ENCODE measurements at places on chromosomes 12 and 14.
A peak's percentile ranks its signal among the peaks of the same experiment; 100 is the strongest.

GRCh38 chr12:98416845-98417244, 98.5 kb upstream of the TMPO start:
- no peak for DNase-seq

- no peak for DNase-seq
Observed at GRCh38 chr14:66508846-66509621, 1.1 kb downstream of the GPHN start.

GRCh38 chr14:100313464-100314230, 7.4 kb upstream of the SLC25A29 start:
- DNase-seq = no peak

DNA sequence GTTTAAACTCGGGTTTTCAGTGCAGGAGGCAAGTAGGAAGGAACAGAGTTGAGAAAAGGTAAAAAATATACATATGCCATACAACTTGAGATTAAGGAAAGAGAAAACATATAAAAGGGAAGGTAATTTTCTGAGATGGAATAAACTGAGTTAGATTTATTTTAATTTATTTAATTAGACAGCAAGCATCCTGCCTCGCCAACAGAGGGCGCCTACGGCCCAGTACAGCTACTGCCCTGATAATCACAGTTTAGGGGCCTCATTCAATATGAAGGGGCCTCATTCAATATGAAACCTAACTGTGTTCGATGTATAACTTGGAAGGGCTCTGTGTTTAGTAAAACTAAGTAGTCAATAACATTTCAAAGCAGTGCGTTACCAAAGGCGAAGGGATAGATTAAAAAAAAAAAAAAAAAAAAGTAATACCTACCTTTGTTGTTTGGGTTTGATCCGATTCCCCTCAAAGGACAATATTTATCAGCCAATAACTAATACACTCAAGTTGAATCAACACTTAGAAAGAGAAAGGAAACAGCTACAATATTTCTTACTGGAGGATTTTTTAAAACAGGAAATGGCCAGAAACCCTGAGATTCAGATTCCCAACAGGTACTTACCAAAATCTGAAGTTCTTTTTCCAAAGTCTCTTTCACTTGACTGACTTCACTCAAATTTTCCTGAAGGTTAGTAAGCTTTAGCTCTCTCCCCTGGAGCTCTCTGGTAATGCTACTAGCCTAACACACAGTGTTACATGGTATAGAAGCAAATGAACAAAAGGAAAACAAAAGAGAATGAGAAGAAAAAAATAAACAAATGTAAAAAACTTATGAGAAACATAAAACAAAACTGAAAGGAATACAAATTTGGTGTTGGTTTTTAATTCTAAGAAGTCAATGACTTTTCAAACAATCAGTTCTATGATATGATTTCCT, 70.0 kb upstream of the VPS33A start:
- DNase-seq = peak; percentile 9

- DNase-seq = no peak
Observed at GRCh38 chr12:57441846-57442427, 7.4 kb downstream of the INHBC start.

DNA sequence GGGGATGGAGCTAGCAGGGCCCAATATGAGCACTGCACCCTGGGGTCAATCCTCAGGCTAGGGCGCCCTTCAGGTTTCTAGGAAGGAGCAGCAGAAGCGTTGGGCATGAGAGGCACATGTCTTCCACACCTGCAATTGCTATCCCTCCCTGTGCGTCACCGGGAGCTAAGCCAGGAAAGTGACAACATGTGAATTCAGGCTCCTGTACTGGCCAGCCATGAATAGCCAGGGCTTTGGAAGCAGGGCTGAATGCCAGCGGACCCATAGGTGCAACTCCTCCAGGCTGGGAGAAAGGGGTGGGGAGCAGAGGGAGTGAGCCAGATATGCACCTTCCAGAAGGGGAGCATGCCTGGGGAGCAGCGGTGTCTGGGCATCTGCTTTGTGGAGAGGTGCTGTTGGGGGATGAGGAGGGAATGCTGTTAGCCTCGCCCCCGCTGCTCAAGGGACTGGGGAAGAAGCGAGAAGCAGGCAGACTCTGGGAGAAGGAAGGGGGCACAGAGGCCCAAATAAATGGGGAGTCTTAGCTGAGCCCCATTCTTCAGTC, 6.1 kb downstream of the HOXC5 start:
- DNase-seq = no peak

DNA sequence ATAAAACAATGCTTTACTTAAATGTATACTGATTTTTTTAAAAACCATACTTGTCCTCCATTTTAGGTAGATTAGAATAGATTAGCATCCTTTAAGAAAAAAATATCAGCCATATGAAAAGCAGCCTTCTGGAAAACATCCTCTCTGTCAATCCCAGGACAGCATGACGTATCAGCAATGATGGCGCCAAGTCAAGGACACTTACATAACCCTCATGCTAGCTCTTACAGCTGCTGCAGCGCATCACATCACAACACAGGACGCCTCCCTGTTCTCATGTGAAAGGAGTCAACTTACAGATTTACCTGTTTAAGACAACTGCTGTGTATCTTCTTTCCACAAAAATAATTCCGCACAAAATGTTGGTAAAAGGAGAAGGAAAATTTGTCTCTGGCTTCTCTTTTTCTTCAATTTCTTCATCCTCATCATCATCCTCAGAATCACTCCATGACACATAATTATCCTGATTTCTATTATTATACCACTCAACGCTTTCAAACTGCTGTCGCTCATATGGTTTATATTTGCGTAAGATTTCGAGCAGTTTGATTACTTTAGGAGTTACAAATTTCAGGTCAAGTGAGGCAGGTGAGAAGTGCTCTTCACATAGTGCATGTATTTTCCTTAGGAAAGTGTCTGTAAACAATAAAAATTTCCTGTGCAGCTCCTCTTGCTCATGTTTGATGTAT, 33.3 kb downstream of the DICER1 start:
- DNase-seq = no peak

GRCh38 chr14:49960453-49960852, 67.6 kb downstream of the ARF6 start:
- no peak for DNase-seq

GRCh38 chr12:42609605-42610004, 20.1 kb upstream of the PRICKLE1 start:
- no peak for DNase-seq

DNA sequence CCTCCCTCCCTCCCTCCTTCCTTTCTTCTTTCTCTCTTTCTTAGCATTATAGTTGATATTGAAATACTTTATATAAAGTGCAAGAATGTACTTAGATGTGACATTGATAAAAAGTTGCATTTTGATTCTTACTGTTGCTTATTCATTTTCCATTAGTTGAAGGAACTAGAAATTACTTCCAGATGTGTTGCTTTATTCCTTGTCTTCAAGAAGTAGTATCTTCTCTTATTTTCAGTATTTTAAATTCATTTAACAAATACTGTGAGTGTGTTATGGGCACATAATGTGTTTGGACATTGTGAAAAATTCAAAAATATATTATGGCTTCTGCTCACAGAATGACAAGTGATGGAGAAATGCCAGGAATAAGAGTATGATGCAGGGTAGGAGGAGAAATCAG, 45.6 kb downstream of the TRMT5 start:
- DNase-seq = no peak

GRCh38 chr12:117040496-117040895, 58.7 kb downstream of the TESC start:
- DNase-seq = no peak

DNA sequence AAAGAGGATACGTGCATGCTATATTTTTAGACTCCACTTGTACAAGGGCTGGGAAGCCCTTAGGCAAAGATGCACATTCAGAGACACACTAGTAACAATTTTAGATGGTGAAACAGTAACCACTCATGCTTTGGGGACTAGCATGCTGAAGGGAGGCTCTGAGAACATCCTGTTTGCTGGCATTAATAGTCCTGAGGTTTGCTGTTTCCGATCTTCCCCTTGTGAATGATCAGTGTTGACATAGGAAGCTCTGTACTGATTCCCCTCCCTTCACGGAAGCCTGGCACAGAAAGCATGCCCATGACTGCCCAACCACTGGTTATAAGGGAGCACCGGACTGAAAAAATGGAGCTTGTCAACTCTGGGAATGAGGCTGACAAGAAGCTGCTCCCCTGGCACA, 164.6 kb downstream of the GCH1 start:
- DNase-seq = no peak

DNA sequence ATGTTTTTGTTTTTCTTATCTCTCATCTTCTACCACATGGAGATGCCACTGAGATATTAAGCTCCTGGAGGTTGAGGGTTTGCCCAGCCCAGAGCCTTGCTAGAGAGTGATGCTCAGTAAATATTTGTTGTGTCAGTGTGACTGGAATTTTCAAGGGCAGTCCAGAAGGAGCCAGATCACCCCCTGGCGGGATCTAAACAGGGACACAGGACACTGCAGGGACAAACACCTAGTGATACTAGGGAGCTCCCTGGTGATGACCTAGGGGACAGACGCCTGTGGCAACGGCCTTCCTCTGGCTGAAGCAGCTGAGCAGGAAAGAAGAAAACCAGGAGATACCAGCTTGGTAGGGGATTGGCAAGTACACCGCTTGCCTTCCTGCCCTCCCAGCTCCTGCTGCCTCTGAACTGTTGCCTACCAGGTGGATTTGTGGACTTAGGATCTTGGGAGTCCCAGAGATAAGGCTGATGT, 714.4 kb upstream of the TBX3 start:
- DNase-seq = no peak

DNA sequence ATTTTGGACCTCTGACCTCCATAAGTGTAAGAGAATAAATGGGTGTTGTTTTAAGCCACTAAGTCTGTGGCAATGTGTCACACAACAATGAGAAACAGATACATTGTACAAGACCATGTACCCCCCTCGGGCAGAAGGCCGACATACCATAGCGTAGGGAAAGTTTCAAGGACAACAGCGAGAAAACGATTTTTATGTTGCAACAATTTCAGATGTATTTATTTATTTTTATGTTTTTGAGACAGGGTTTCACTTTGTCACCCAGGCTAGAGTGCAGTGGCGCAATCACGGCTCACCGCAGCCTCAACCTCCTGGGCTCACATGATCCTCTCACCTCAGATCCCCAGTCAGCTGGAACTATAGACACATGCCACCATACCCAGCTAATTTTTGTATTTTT, 136.4 kb upstream of the NCOR2 start:
- no peak for DNase-seq

DNA sequence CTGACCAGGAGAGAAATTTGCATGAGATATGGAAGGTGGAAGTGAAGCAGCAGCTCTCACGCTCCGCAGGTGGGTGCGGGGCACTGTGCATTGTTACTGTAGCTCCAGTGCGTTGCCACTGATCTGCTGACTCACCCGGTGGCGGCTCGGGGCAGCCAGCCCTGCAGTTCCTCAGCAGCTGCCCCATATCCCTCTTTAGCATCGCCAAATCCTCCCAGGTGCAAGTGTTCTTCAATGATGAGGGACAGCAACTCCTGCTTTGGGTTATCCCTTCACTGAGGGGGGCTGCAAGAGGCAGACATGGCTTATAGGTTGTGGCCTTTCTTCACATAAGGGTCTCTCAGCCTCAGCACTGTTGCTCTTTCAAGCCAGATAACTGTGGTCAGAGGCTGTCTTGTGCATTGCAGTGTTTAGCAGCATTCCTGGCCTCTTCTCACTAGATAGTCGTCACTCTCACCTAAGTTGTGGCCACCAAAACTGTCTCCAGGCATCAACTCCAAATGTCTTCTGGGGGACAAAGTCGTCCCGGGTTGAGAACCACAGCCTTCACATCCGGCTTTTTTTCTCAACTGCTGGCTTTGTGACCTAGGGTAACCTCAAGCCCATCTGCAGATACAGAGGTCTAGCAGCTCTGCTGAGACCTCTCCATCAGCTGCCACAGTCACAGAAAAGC, 180.8 kb downstream of the EFCAB11 start:
- peak; percentile 67 for DNase-seq

GRCh38 chr12:95418142-95418541, 55.8 kb upstream of the METAP2 start:
- no peak for DNase-seq

- no peak for DNase-seq
Observed at GRCh38 chr12:51915003-51915625, 7.8 kb downstream of the ACVRL1 start.

GRCh38 chr12:132074216-132074615, 69.9 kb downstream of the DDX51 start:
- no peak for DNase-seq

GRCh38 chr12:45504316-45505010, 225.0 kb upstream of the ARID2 start:
- DNase-seq = no peak

DNA sequence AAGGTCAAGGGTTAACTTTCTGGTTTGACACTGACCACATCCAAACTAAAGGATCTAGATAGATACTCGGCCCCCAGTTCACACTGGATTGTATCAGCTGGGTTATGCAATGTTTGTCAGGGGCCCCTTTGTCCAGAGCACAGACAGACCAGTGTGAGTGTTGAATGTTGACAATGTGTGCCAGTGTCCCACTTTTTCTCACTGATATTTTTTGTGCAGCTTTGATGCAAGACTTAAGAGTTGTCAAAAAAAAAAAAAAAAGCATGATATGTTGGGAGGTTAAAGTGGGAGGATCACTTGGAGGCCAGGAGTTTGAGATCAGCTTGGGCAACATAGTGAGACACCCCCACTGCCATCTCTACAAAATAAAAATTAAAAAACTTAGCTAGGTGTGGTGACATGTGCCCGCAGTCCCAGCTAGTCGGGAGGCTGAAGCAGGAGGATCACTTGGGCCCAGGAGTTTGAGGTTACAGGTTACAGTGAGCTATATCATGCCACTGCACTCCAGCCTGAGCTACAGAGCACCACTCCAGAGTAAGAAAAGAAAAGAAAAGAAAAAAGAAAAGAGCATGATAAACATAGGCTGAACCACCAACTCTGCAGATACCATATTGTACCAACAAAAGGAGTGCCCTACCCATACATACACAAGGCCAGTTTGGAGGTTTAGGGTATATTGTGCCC, 97.5 kb downstream of the LGR5 start:
- DNase-seq = no peak

DNA sequence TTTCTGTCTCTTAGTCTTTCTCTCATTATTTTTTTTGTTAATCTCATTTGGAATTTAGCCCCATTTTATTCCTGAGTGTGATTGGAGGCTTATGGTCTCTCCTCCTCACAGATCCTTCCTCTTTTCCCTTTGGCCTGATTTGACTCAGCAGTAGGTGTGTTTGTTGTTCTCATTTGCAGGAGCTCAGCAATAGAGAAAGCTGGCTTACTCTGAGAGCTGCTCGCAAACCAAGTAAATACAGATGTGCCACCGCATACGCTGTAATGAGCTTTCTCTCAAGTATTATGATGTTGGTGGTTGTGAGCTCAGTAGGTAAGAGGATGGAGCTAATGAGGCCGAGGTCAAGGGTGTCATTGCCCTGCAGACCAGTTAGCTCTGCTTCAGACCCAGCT, 206.5 kb downstream of the ETV6 start:
- peak; percentile 21 for DNase-seq

GRCh38 chr14:93103392-93104080, 12.2 kb downstream of the ITPK1 start:
- peak; percentile 91 for DNase-seq

GRCh38 chr14:69772082-69773017, 5.4 kb downstream of the SRSF5 start:
- no peak for DNase-seq

Data from GM19239 (cell line).